Hepatocyte (in vitro differentiated cells): ENCODE measurements at places on chromosomes 7 and 10. TPM values are rescaled to one million over a fixed set of nuclear protein-coding genes. Genes with fewer than 3 reads are reported as not detected.

DNA sequence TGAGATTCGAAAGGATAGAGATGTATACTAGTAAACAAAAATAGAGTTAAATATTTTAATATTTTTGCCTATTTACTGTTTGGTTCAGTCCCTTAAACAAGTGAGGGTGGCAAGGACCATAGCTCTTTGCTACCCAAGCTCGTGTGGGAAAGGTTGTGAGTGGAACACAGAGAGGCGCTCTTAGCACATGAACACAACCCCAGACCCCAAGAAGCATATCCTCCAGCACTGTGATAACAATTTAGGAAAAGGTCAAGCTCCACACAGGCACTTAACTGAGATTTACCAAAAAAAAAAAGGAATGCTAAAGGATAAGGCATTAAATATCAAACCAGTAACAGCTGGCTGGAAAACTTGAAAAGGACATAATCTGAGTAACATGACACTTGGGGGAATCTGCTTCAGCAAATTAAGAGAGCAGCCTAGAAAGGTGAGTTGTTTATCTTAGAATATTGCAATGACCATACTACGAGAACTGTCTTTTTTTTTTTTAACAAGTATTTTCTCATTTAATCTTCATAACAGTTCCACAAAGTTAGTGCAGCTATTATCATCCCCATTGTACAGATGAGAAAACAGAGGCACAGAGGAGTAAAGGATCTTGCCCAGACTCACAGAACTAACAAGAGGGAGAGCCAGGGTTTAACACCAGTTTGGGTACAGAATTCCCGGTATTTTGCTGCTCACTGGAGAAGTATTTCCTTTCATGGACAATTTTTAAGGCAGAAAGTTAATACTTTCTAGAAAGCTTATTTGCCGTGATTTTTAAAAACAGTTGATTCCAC is 303.5 kb upstream of the AOAH start:
- H3K27me3 ChIP-seq: no peaks in the 10 kb centered on the region
- no peak overlapping the region for H3K27ac ChIP-seq
- peaks cover 17% of the 10 kb centered on the region for H3K4me1 ChIP-seq

DNA sequence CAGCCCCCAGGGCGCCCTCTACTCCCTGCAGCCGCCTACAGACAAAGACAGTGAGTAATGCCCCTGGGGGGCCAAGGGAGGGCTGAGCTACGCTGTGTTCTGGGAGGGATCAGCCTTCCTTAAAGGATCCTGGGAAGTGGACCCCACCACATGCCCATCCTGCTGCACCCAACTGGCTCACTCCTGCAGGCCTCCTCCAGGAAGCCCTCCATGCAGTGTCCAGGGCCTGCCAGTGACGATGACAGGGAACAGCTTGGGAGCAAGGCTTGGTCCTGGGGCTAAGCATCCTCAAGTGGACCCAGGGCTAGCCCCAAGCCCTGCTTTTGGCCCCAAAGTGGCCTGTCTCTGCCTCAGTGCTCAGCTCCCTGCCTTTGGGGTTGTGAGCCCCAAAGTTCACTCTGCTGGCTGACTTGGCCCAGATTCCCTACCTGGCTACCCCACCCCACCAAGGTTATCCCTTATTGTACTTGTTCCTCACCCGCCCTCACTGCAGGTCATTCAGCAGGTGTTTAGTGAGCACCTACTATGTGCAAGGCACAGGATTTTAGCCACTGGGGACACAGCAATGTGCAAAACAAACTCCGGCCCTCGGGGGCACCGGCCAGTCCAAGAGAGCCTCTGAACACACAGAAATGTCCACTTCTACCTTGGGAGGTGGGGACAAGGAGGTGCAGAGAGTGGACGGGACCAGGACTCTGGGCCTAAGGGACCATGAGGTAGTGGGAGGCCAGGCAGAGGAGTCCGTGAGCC is 83.5 kb downstream of the MYL10 start:
- DNase-seq: no peak
- no peaks in the 10 kb centered on the region for H3K4me1 ChIP-seq
- no peaks in the 10 kb centered on the region for H3K36me3 ChIP-seq
- no peak overlapping the region for H3K4me3 ChIP-seq

GRCh38 chr10:103789771-103790201 is 65.6 kb downstream of the SH3PXD2A start:
- H3K27me3 ChIP-seq: no peaks in the 10 kb centered on the region
- H3K4me1 ChIP-seq: peaks cover 49% of the 10 kb centered on the region
- peak; percentile 64 for DNase-seq
- H3K27ac ChIP-seq: peak overlapping the region; percentile 81
- no peak overlapping the region for H3K4me3 ChIP-seq

- peaks cover 4% of the 10 kb centered on the region for H3K27me3 ChIP-seq
- H3K27ac ChIP-seq: no peak overlapping the region
- H3K36me3 ChIP-seq: no peaks in the 10 kb centered on the region
- H3K4me1 ChIP-seq: no peaks in the 10 kb centered on the region
- H3K4me3 ChIP-seq: no peak overlapping the region
- DNase-seq: no peak
These were observed 54.9 kb upstream of the TMEM273 start for GRCh38 chr10:49243139-49243538.

GRCh38 chr10:91796331-91797047 is 1.7 kb upstream of the TNKS2 start:
- H3K4me1 ChIP-seq: peaks cover 21% of the 10 kb centered on the region
- H3K36me3 ChIP-seq: no peaks in the 10 kb centered on the region
- H3K27ac ChIP-seq: peak overlapping the region; percentile 95
- peak overlapping the region; percentile 30 for H3K4me3 ChIP-seq

GRCh38 chr7:82164813-82165212 is 278.8 kb downstream of the CACNA2D1 start:
- no peaks in the 10 kb centered on the region for H3K27me3 ChIP-seq
- no peak overlapping the region for H3K27ac ChIP-seq
- H3K4me3 ChIP-seq: no peak overlapping the region
- no peaks in the 10 kb centered on the region for H3K4me1 ChIP-seq
- no peaks in the 10 kb centered on the region for H3K36me3 ChIP-seq
- peak; percentile 6 for DNase-seq

GRCh38 chr7:118696879-118697278 is 472.4 kb downstream of the ANKRD7 start:
- H3K27ac ChIP-seq: no peak overlapping the region
- H3K4me1 ChIP-seq: no peaks in the 10 kb centered on the region
- no peaks in the 10 kb centered on the region for H3K36me3 ChIP-seq
- H3K4me3 ChIP-seq: no peak overlapping the region

GRCh38 chr7:69761290-69761922 is 163.1 kb downstream of the AUTS2 start:
- DNase-seq: no peak
- H3K27me3 ChIP-seq: no peaks in the 10 kb centered on the region
- no peak overlapping the region for H3K27ac ChIP-seq
- peaks cover 16% of the 10 kb centered on the region for H3K4me1 ChIP-seq
- no peaks in the 10 kb centered on the region for H3K36me3 ChIP-seq

DNA sequence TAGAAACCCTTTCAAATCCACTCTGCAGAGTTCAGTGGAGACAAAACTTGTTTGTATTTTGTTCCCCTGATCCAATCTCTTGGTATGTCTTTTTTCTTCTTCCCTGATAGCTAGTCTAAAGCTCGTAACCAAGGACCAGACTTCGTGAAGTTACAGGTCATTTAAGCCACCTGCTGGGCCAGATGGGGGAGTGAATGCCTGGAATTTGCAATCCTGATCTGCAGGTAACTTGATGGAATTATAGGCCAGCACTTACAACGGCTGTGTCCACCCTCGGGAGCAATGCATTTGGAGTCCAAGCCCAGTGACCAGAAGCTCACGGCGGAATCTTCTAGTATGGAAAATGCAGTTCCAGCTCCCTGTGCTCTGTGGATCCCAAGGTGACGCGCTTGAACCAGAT is 566.9 kb downstream of the TCERG1L start:
- no peaks in the 10 kb centered on the region for H3K27me3 ChIP-seq
- H3K4me1 ChIP-seq: no peaks in the 10 kb centered on the region
- no peaks in the 10 kb centered on the region for H3K36me3 ChIP-seq
- H3K27ac ChIP-seq: no peak overlapping the region
- no peak for DNase-seq

- H3K4me3 ChIP-seq: no peak overlapping the region
- H3K27ac ChIP-seq: peak overlapping the region; percentile 91
- no peaks in the 10 kb centered on the region for H3K27me3 ChIP-seq
- peak; percentile 49 for DNase-seq
- no peaks in the 10 kb centered on the region for H3K36me3 ChIP-seq
- peaks cover 81% of the 10 kb centered on the region for H3K4me1 ChIP-seq
These were observed 86.3 kb downstream of the RNF216 start for GRCh38 chr7:5694912-5695726.

GRCh38 chr10:4066581-4067390 is 281.8 kb upstream of the KLF6 start:
- DNase-seq: peak; percentile 47
- H3K4me3 ChIP-seq: no peak overlapping the region
- peaks cover 19% of the 10 kb centered on the region for H3K4me1 ChIP-seq
- H3K36me3 ChIP-seq: no peaks in the 10 kb centered on the region
- H3K27me3 ChIP-seq: no peaks in the 10 kb centered on the region

- no peaks in the 10 kb centered on the region for H3K27me3 ChIP-seq
- no peak for DNase-seq
- H3K4me1 ChIP-seq: no peaks in the 10 kb centered on the region
- no peak overlapping the region for H3K4me3 ChIP-seq
- no peak overlapping the region for H3K27ac ChIP-seq
- no peaks in the 10 kb centered on the region for H3K36me3 ChIP-seq
These were observed 39.4 kb upstream of the GDF10 start for GRCh38 chr10:47260505-47261111.

- no peaks in the 10 kb centered on the region for H3K27me3 ChIP-seq
- H3K4me3 ChIP-seq: no peak overlapping the region
- H3K27ac ChIP-seq: no peak overlapping the region
These were observed 14.2 kb downstream of the DNAJC9 start for GRCh38 chr10:73232887-73233286.

- H3K4me1 ChIP-seq: no peaks in the 10 kb centered on the region
- no peak for DNase-seq
- H3K27me3 ChIP-seq: peaks cover 8% of the 10 kb centered on the region
- no peak overlapping the region for H3K4me3 ChIP-seq
These were observed 41.9 kb downstream of the ADRA2A start for GRCh38 chr10:111118758-111119157.

GRCh38 chr7:1112109-1112508 is 24.2 kb downstream of the GPER1 start:
- H3K36me3 ChIP-seq: no peaks in the 10 kb centered on the region
- H3K27ac ChIP-seq: no peak overlapping the region
- no peak overlapping the region for H3K4me3 ChIP-seq
- H3K27me3 ChIP-seq: no peaks in the 10 kb centered on the region

DNA sequence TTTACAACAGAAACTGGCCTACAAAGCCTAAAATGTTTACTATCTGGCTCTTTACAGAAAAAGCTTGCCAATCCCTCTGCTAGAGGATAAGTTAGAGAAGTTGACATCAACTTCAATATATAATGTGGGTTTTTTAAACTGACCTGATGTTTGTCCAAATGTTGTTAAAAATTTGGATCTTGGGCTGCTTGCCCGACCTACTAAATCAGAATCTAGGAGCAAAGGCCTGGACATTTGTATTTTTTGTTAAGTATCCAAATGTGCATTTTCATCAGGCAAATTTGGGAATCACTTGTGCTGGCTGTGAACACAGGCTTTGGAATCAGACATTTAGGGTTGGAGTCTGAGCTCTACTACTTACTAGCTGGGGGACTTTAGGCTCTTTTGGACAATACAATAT is 252.7 kb upstream of the CSTF2T start:
- no peaks in the 10 kb centered on the region for H3K27me3 ChIP-seq
- no peak overlapping the region for H3K4me3 ChIP-seq
- DNase-seq: no peak

DNA sequence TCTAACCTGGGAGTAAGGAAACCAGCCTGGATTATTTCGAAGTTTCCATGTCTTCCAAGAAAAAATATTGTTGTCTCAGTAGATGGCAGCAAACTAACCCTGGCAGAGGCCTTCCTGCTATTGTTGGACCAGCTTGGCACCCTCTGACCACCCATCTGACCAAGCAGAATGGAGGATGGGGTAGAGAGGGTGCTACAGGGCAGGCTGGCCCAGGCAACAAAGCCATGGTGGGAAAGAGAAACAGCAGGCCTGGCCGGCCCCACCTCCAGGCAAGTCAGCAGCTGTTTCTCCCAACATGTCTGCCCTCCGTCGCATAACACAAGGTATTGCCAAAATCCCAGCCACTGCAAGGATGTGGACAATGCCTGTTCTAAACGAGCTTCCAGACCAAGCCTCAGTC is 95.0 kb downstream of the FAM53B start:
- H3K27me3 ChIP-seq: no peaks in the 10 kb centered on the region
- peaks cover 21% of the 10 kb centered on the region for H3K4me1 ChIP-seq
- peak overlapping the region; percentile 61 for H3K27ac ChIP-seq
- DNase-seq: no peak
- no peak overlapping the region for H3K4me3 ChIP-seq

DNA sequence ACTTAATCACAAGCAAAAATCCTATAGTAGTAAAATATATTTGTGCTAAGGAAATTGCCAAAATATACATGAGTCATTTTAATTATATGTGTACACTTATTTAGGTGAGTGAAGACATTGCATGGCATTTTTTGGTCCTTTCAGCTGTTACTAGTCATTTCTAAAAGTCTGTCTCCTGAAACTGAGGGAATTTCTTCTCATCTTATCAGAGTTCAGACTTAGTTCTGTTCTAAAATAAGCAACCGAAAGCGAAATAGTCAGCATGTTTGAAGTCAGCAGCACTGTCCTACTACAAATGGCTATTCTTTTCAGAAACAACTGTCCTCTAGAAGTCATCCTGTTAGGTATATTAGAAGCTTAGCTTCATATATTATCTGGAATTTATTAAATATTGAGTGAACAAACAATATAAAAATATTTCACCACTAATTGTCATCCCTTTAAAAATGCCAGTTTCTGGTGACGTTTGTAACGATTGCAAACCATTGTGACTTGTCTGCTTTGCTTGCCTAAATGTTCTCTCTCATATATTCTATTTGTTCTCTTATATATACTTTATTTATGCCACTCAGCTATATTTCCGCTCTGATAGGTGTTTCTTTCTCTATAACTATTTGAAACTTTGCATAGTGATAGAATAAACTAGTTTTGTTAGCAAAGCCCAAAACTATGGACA is 227.4 kb upstream of the KAT6B start:
- peak overlapping the region; percentile 25 for H3K27ac ChIP-seq
- no peaks in the 10 kb centered on the region for H3K36me3 ChIP-seq
- H3K4me3 ChIP-seq: no peak overlapping the region
- DNase-seq: no peak
- H3K27me3 ChIP-seq: no peaks in the 10 kb centered on the region

- H3K27ac ChIP-seq: no peak overlapping the region
- H3K4me1 ChIP-seq: no peaks in the 10 kb centered on the region
- no peak for DNase-seq
- no peaks in the 10 kb centered on the region for H3K27me3 ChIP-seq
- no peaks in the 10 kb centered on the region for H3K36me3 ChIP-seq
These were observed 510.6 kb downstream of the ARL4A start for GRCh38 chr7:13198036-13198435.

MRLN gene
- total RNA-seq: not detected in 2 replicates

TCAF2 gene
- total RNA-seq: 1.0 and 1.1 TPM in 2 replicates

CUL2 gene
- total RNA-seq: 25.3 and 34.4 TPM in 2 replicates

AGR3 gene
- total RNA-seq: 52.1 and 74.3 TPM in 2 replicates

TYW1 gene
- 18.5 and 19.8 TPM in 2 replicates for total RNA-seq

GLI3 gene
- total RNA-seq: 3.6 and 5.5 TPM in 2 replicates

CFTR gene
- 72.9 and 87.0 TPM in 2 replicates for total RNA-seq

IL2RA gene
- not detected in 2 replicates for total RNA-seq
